ENCODE measurements at places on chromosomes 4 and X. TPM values are rescaled to one million over a fixed set of nuclear protein-coding genes. Genes with fewer than 3 reads are reported as not detected.
A peak's percentile ranks its signal among the peaks of the same experiment; 100 is the strongest.

The DCTD gene
- total RNA-seq, result 41.8 TPM

The MORC4 gene
- 51.9 TPM for total RNA-seq

The ZNF41 gene
- total RNA-seq, result 8.3 TPM

The GSX2 gene
- 2.0 TPM for total RNA-seq

The PRICKLE3 gene
- 6.1 TPM for total RNA-seq

- no peak for DNase-seq
Observed at GRCh38 chrX:78493180-78493579, 165.8 kb upstream of the CYSLTR1 start.

- DNase-seq, result no peak
Observed at GRCh38 chrX:95290455-95290854, 1394.2 kb upstream of the DIAPH2 start.

DNA sequence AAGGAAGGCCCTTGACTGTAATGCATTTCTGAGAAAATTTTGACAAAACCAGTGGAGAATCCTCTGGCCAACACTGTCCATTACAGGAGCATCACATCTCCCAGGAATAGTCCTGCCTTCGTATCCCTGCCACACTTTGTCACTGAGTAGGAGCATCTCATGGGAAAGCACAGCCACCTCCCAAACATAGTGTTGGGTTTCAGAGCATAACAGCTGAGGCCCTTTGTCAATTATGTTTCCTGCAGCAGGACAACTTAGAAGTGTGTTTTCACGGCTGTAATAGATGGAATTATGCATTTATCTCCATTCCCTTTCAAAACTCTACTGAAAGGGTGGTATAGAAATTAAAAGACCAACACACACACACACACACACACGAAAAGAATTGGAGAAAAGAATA, 91.1 kb upstream of the SMAD1 start:
- no peak for DNase-seq

DNA sequence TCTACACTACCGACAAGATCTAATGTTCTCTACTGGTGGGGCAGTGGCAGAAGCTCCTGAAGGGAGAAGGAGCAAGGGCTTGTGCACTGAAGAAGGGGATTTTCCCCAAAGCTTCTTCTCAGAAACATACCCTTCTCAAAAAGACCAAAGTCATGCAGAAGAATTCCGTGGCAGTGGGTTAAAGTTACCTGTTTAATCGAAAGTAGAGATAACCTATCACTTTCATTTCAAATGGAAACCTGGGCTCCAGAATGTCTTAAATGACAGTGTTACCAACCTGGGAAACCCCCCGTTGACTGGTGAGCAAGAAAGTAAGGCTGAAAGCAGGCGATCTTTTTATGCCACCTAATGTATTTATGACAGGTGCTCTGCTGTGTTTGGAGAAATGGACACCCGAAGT, 92.5 kb upstream of the TEX13D start:
- DNase-seq, result no peak

DNA sequence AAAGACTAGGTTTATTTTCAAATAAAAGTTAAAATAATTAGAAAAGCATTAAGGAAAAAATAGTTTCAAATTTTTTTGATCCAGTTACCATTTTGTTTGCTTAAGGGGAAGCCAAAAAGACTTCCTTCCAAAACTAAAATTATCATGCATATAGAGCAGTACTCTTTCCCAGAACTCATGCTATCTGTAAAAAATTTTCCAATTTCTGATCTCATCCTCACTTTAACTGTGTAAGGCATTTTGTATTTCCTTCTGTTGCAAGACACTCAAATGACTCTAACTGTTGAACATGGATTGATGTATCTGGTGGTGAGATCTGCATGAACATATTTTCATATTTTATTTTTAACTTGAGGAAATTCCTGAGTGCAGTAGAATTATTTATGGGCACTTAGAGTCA, 150.1 kb downstream of the ADAM29 start:
- DNase-seq, result no peak

DNA sequence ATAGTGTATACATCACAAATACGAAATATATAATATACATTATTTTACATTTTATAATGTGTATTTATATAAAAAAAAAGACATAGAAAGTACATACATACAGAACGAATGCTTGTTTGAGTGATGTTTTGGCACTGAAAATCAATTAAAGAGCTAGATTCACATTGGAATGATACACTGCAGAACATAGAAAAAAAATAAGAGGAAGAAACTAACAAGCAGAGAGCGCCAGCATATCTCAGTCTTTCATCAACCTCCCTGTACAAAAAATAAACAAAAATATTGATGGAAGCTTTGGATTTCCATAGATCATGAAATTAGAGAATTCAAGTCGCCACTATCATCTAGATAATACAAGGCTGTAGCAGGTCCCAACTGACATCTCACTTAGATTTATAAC, 420.6 kb downstream of the CENPC start:
- DNase-seq, result no peak

GRCh38 chr4:76830964-76831703, 66.8 kb downstream of the SOWAHB start:
- DNase-seq, result no peak

- DNase-seq, result no peak
Observed at GRCh38 chr4:52028970-52029369, 8.8 kb upstream of the LRRC66 start.

GRCh38 chr4:181312066-181312465, 931.1 kb upstream of the TENM3 start:
- DNase-seq, result no peak

DNA sequence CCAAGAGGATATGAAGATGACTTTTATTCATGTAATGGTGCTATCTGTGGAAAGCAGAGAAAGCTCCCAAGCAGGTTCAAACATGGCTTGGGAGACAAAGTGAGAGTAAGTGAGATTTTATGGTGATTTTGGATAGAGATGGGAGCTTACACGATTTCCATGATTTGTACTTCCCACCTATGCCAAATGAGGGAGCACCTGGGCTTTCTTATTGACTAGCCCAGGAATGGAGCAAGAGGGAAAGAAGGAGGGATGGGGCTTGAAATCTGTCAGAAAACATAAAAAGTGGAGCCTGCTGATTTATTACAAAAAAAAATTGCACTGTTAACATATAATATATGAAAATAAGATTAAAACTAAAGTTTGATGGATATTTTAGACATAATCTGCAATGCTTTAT, 703.5 kb upstream of the PABPC4L start:
- no peak for DNase-seq

DNA sequence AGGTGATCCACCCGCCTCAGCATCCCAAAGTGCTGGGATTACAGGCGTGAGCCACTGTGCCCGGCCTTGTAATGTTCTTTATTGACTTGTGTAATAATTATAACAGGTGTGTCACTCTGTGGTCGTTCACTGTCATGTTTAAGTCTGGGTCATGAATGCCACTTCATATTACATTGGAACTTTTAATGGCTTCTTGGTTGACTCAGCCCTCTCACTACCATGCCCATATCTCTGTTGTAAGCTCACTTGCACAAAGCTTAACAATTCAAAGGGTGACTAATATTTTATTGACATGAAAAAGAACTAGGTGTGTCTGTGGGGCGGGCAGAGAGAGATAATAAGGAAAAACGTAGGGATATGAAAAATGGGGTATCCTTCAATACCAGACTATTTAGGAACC, 639.7 kb upstream of the ACTRT1 start:
- DNase-seq, result no peak

DNA sequence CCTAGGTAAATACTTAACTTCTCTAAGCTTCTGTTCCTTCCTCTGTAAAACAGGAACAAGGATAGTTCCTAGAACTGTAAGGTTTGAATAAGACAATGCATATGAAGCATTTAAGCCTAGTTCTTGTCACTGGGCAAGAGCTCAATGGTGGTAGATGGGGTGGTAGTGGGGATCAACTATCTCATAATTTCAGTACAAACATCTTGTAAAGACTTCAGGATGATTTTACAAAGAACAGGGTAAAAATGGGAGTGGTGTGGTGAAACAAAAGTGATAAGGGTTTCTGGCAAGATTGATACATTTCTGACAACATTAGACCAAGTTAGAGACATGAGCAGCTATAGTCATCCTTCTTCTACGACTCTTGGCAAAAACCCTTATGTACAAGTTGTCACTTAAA, 137.8 kb downstream of the SCFD2 start:
- DNase-seq, result no peak

DNA sequence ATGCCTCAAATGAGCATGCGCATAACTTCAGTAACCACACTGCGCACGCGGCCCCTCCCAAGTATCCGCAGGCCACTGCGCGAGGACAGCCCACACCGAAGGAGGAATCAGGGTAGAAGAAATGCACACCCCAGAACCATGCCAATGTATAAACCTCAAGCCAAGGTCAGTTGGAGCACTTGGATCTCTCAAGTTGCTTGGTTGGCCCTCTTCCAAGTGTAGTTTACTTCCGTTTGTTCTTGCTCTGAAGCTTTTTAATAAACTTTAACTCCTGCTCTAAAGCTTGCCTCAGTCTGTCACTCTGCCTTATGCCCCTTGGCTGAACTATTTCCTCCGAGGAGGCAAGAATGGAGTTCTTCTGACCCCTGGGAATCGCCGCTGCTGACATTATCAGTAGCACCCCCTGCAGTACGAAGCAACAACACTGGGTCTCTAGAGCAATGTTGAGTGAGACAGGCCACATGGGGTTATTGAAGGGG, 22.0 kb upstream of the SPINK2 start:
- peak; percentile 68 for DNase-seq

DNA sequence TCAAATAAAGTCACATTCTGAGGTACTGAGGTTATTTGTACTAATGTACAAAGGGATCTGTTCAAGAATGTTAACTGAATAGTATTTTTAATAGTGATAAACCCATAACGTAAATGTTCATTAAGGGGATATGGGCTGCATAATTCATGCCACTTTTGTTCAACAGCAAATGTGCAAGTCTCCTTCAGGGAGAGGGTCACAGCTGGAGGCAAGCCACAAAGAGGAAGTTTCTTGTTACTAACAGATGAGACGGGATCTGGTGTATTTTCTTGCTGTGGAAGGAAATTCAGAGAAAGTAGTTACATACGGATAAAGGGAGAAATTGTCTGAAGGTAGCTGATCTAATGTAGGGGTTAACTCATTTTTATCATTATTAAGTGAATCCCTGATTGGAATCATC, 10.0 kb downstream of the ZFP42 start:
- DNase-seq, result no peak

- DNase-seq, result no peak
Observed at GRCh38 chr4:79381161-79381560, 26.9 kb downstream of the GK2 start.

DNA sequence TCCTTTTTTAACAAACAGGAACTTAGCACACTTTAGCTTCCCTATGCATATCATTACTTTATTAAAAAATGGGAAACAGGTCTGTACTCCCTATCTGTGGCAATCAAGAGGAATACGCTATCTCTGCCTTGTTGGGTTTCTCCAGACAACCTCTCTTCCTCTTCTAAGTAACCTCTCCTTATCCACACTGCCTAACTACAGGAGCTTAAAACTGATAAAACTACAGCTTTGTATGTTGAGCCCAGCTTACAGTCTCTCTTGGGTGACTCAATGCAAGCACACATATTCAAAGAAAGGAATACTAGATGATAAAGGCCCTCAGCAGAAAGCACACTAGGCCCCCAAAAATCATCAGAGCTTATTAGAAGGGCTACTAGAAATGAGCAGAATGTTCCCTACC, 8.9 kb downstream of the NUP62CL start:
- DNase-seq, result no peak

GRCh38 chrX:48509619-48510018, 827 bp downstream of the PORCN start:
- DNase-seq, result no peak

DNA sequence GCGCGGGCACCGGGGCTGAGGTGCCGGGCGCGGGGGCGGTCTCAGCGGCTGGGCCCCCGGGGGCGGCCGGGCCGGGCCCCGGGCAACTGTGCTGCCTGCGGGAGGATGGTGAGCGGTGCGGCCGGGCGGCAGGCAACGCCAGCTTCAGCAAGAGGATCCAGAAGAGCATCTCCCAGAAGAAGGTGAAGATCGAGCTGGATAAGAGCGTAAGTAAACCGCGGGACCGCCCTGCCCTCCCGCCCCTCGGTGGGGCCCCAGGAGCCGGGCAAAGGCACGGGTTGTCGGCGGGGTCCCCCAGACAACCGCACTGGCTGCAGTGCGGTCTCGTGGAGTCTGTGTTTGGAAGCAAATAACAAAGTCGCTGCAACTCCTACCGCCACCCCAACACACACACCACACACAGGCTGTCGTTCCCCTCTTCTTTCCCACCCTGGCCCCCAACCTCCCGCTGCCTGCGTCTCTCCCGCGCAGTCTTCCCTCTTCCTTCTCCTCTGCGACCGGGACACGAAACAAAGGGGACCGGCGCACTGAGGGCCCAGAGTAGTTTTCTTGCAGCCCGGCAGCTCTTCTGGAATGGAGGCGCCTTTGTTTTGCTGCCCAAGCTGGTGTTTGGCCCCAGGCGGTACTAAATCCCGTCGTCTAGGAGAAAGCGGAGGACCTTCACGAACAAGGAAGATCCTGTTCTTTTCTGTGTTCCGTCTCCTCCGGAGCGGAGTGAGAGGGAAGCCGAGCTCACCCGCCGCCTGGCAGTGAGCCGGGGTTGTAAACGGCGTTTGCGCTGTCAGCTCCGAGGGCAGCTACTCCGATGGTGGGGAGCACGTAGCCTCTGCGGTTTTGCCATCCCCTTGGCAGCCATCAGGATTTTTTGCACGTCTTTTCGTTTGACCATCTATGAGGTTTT, 788 bp downstream of the SAP30 start:
- DNase-seq, result peak; percentile 77

DNA sequence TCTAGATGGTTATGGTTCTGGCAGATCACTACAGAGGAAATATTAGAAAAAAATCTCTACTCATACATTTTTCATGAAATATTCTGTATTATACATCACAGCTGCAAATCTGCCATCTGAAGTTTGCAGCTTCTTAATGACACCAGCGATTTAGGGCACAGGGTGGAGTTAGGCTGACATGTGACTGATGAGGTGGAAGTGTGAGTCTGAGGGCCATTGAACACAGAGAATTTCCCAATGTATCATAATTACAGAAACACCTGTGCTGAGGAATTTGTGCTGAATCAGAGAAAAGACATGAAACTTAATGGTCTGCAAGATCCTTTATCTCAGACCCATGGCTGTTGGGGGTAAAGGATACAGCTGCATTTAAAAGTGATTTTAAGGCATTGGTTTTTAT, 2025.6 kb upstream of the AGA start:
- no peak for DNase-seq

DNA sequence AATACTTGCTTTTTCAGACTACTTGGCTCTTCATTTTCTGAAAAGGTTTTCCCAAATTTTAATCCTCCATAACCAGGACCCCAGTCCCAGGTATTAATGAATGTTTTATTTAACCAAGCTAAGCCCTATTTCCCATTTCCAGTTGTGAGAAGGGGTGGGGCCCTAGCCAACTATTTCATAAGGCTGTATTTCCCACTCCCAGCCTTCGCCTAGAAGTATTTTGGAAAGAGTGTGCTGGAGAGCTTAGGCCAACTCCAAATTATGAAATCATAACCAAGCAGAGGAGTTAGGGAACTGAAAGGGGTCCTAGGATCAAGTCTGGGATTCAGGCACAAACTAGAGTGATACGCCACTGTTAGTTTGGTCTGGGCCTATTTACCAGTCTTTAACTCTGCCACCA, 148.4 kb upstream of the GPC4 start:
- DNase-seq, result no peak
